Hematopoietic multipotent progenitor cell treated with erythropoietin and hydrocortisone succinate and interleukin-3 and kit ligand, for 4 days (in vitro differentiated cells): ENCODE measurements at places on chromosomes 16 and 17.

DNA sequence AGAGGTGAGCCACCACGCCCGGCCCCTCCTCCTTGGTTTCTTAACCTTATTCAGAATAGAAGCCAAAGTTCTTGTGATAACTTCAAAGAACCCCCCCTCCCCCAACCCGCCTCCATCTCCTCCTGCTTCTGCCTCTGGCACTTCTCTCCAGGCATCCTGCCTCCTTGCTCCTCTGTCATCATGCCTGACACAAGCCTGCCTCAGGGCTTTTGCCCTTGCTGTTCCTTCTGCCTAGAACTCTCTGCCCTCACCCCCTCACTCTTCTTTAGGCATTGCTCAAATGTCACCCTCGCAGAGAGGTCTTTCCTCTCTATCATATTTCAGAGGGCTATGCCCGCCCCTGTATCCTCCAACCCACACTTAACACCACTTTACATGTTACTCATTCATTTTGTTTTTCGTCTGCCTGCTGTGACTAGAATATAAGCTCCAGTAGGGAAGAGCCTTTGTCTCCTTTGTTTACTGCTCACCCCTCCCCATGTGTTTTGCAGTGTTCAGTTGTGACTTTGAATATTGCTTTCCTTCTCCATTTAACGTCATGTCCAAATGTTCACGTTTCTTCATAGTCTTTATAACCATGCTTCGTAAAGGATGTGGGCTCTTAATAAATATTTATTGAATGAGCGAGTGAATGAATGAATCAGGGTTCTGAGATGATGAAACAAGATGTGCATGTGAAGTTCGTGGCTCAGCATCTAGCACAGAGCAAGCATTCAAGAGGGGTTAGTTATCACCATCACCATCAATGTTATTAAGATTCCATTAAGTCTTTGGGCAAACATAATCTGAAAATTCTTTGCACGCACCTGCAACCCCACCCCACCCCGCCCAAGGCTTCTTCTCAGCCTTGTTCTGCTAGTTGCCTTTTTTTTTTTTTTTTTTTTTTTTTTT, 186.2 kb upstream of the WSCD1 start:
- no peak for DNase-seq

- no peak for DNase-seq
These were observed 190.1 kb downstream of the C16orf78 start for GRCh38 chr16:49563666-49564065.

DNA sequence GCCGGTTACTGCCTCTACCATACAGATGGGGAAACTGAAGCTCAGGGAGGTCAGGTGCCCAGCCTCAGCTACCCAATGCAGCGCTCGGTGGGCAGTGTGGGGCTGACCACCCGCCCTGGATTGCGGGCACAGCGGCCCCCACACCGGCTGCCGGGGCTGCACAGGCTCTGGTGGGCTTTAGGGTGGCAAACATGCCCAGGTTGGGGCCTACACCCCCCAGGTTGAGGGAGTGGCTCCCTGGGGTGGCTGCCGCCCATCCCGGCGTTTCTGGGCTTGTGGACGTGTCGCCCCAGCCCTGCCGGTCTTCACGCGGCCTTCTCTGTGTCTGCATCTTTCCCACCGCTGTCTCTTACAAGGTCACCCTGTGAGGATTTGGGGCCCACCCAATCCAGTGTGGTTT, 40.9 kb upstream of the SSTR5 start:
- no peak for DNase-seq

DNA sequence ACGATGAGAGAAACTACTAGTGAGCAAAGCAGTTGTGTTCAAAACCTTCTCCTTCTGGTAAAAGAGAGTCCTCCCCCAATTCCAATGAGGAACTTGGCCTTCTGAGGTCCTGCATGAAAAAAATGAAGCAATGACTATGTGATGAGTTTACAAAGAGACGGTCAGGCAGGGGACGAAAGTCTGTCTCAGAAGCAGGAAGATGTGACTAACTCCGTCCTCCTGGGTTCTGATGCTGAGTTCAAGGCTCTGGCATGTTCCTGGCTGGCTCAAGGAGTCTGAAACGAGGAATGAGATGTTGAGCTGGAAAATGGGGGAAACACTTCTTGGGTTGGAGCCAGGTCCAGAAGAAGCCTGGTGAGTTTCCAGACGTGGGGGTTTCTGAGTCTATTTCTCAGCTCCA, 129.6 kb downstream of the CPPED1 start:
- no peak for DNase-seq

DNA sequence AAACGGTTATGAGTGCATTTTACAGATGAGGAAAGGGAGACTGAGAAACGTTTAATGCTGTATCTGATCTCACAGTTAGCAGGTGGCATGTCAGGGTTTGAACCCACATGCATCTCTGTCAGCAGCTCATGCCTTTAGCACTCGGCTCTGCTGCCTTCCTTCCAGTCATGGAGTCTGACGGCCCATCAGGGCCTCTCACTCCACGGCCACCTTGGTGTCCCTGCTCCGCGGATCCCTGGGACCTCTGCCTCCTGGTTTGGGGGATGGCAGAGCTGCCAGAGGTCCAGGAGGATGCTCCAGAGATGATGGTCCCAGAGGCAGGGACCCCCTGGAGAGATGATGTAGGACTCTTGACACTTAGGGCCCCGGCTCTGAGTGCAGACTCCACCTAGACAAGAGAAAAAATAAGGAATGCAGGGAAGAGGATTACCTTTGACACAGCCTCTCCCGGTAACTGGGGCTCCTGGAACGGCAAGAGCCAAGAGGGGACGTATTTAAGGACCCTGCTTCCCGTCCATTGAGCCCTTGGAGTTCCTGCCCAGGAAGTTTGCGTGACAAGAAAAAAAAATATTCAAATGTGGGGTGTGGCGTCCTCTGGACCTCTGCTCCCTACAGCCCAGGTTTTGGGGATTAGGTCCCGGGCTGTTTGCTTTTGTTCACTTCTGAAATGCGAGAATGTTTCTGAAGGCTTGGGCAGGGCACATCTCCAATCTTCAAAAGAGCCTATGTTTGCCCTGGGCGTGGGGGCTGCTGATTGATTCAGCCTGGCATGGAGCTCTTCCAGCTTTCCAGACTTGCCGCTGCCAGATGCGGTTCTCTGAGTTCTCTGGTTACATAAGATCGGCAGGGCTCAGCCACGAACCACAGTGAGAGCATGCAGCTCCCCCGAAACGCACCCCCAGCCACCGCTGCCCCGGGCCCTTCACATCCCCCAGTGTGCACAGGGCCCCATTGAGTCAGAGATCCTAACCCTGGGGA, at the start of gene ALDH3A1:
ALDH3A1 (minus strand) TSS at position 470 of the 978 bp plus-strand sequence. CDS start 3,169 bp downstream, outside the sequence.
- no peak for DNase-seq

- DNase-seq = no peak
These were observed 27.0 kb downstream of the ZSWIM7 start for GRCh38 chr17:15972497-15972951.

GRCh38 chr17:29628644-29629043, 5.9 kb upstream of the CORO6 start:
- no peak for DNase-seq

DNA sequence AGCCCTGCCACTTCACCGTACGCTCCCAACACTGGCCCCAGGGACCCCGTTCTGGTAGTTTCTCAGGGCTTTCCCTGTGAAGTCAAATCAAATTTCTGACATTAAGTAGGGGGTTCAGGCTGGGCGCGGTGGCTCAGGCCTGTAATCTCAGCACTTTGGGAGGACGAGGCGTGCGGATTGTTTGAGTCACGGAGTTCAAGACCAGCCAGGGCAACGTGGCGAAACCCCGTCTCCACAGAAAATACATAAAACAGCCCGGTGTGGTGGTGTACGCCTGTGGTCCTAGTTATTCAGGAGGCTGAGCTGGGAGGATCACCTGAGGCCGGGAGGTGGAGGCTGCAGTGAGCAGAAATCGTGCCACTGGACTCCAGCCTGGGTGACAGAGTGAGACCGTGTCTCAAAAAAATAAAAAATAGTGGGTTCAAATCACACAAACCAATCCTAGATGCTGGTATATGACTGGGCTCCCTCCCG, 632 bp downstream of the CYBC1 start:
- DNase-seq = peak; percentile 40

DNA sequence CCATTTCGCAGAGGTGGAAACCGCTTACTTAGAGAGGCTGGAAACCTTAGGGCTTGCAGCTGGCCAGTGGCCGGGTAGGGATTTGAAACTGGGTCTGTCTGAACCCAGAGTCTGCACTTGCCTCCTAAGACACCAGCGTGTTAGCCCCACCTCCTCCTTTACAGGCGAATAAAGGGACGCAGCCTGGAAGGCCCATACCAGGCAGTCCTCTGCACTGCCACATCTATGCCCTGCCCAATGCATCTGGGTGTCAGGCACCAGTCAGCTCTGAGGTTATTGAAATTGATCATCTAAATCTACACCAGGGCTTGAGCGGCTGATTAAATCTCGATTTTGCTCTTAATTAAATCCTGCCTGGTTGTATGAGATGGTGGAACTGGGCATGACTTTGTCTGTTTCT, 19.9 kb upstream of the NAGS start:
- DNase-seq = no peak

- peak; percentile 37 for DNase-seq
These were observed 17.5 kb downstream of the MAP3K14 start for GRCh38 chr17:45299361-45299760.

DNA sequence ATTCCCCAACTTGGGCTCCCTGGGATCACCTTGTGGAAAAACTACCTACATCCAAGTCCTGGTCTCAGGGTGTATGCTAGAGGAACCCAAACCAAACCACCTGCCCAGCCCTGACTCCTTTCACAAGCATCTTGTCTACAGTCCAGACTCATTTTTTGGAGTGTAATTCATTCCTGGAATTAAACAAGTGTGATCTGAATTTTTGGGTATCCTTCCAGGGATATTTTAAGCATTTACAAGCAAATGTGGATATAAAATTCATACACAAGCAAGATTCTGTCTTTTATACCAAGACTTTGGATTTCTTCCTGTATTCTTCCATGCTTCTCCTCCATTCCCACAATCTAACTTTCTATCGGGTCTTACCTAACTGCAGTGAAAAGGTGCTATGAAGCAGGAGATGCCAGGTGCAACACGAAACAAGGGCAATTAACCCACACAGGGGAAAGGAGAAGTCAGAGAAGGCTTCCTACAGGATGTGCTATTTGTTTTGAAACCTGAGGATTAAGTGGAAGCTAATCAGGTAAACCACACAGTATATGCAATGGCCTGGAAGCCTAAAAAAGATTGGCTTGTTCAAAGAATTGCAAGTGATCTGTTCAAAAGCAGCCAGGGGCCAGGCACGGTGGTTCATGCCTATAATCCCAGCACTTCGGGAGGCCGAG, 417.2 kb upstream of the C16orf82 start:
- DNase-seq = no peak

GRCh38 chr17:73646409-73647300, 2.4 kb upstream of the SDK2 start:
- DNase-seq = peak; percentile 76

- no peak for DNase-seq
These were observed 83.7 kb downstream of the LMF1 start for GRCh38 chr16:886802-887731.
